ENCODE measurements at places on chromosomes 2 and 18. TPM values are rescaled to one million over a fixed set of nuclear protein-coding genes. Genes with fewer than 3 reads are reported as not detected.

DNA sequence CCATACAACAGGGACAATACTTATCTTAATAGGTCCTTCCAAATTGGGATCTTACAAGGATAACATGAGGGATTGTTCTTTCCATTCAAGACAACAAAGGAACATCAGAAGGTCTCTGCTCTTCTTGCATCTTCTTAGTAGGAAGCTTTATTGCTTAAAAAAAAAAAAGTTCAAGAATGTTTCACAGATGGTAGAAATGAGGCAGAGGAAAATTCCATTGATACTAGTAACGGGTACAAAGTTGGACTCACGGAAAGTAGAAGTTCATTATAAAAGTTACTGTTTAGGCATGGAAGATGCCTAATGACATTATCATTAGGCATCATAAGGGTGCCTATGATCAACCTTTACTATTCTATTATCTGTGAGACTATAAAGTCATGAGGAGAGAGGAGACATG, 136.2 kb downstream of the LAMA3 start:
- DNase-seq = no peak
- peak overlapping the region; percentile 92 for H3K27ac ChIP-seq
- no peaks in the 10 kb centered on the region for H3K27me3 ChIP-seq

The TCF4 gene
- total RNA-seq = 100 TPM

GRCh38 chr2:174699993-174700766, 64.1 kb downstream of the CHRNA1 start:
- DNase-seq = no peak
- H3K27me3 ChIP-seq = no peaks in the 10 kb centered on the region
- no peak overlapping the region for H3K27ac ChIP-seq
- no peaks in the 10 kb centered on the region for H3K4me1 ChIP-seq

DNA sequence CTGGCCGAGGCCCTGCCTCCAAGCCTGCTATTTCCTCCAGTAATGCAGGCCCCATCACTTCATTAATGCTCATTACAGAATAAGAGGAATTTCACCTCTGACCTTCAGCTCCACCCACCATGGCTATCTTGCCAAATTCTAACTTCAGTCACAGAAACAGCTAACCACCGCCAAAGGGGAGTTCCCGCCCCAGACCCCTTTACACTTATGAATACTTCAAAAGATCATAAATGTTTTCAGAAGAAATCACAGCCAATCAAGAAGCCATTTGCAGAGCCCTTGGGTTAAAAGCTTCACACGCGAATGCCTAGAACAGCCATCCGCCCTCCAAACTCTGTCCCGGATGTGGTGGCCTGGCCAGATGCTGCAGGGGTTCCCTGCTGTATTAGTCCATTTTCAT, 73.8 kb upstream of the TWIST2 start:
- DNase-seq = no peak
- no peak overlapping the region for H3K4me3 ChIP-seq
- peaks cover 17% of the 10 kb centered on the region for H3K4me1 ChIP-seq
- no peak overlapping the region for H3K27ac ChIP-seq

GRCh38 chr2:8602809-8603208, 79.0 kb upstream of the ID2 start:
- H3K4me3 ChIP-seq = no peak overlapping the region
- H3K27ac ChIP-seq = no peak overlapping the region
- no peaks in the 10 kb centered on the region for H3K36me3 ChIP-seq
- DNase-seq = no peak

GRCh38 chr2:222268311-222268990, 30.3 kb downstream of the PAX3 start:
- H3K4me3 ChIP-seq = no peak overlapping the region
- H3K4me1 ChIP-seq = no peaks in the 10 kb centered on the region
- H3K36me3 ChIP-seq = no peaks in the 10 kb centered on the region

Measured in tibial nerve (tissue), 4 donors.